ENCODE measurements at places on chromosomes 2 and 18.
A peak's percentile ranks its signal among the peaks of the same experiment; 100 is the strongest.

DNA sequence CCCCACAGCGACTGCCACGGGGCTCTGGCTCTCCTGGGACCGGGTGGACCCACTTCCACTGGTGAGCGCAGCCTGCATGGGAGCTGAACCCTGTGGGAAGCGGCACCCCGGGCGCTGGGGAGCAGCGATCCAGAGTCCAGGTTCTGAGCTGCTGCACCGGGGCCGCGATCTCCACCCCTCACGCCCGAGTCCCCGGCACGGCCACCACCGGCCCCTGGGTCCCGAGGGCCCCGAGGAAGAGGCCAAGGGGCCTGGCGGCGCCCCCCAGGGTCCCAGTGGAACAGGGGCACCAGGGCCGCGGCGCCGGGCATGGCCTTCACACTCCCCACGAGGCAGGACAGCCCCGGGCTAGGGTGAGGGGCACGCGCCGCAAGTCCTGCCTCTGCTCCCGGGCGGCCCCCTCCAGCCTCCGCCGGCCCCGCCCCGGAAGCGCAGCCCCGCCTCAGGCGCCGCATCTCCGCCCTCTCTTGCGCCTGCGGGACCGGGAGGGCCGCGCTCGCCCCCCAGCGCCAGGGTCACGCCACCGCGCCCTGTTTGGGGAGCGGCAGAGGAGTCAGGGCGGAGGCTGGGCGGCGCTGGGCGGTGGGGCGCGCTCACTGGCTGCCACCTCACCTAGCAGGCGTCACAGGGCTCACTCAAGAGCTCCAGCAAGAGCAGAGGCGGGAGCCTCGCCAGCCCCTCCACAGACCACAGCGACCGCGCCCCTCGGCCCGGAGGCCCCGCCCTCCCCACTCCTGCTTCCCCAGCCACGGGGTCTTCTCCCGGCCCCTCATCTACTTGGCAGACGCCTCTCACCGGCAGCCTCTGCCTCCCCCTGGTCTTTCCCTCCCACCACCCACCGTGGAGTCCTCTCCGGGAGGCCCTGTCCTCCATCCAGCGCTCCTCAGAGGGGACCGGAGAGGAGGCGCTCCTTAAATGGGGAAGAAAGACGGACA, 26.8 kb downstream of the THAP4 start:
- peak overlapping the region; percentile 74 for H3K4me3 ChIP-seq
- H3K36me3 ChIP-seq, result peaks cover 8% of the 10 kb centered on the region
- H3K4me1 ChIP-seq, result peaks cover 27% of the 10 kb centered on the region
- peak; percentile 89 for DNase-seq

DNA sequence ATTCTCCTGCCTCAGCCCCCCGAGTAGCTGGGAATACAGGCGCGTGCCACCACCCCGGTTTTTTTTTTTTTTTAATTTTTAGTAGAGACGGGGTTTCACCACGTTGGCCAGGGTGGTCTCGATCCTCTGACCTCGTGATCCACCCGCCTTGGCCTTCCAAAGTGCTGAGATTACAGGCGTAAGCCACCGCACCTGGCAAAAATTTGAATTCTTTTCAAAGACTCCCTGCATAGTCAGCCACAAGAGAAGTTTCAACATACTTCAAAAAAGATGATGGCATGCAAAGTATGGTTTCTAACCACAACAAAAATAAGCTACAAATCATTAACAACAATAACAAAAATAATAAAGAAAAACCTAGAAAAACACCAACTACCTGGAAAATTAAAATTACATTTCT, 22.0 kb downstream of the HYCC2 start:
- H3K4me1 ChIP-seq, result peaks cover 30% of the 10 kb centered on the region
- DNase-seq, result no peak
- peaks cover 7% of the 10 kb centered on the region for H3K36me3 ChIP-seq
- H3K4me3 ChIP-seq, result no peak overlapping the region

DNA sequence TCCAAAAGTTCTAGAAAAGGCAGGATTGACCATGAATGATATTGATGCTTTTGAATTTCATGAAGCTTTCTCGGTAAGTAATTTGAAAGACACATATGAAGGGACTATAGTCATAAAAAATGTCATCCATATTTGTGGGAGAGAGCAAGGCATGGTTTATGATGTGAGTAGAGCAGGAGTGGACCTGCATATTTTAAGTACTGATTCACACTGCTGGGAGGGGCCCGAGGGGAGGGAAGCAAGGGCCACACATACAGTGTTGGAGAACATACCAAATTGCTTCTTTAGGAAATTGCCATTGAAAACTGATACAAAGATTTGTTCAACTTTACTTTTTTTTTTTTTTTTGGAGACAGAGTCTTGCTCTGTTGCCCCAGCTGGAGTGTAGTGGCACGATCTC, 39.4 kb downstream of the HADHB start:
- peaks cover 55% of the 10 kb centered on the region for H3K36me3 ChIP-seq
- H3K27me3 ChIP-seq, result no peaks in the 10 kb centered on the region
- no peak overlapping the region for H3K27ac ChIP-seq
- H3K4me3 ChIP-seq, result no peak overlapping the region

- DNase-seq, result no peak
- H3K36me3 ChIP-seq, result peaks cover 2% of the 10 kb centered on the region
- no peaks in the 10 kb centered on the region for H3K27me3 ChIP-seq
- H3K27ac ChIP-seq, result no peak overlapping the region
- H3K4me3 ChIP-seq, result no peak overlapping the region
Observed at GRCh38 chr18:12317664-12318333, 9.8 kb downstream of the TUBB6 start.

- H3K27me3 ChIP-seq, result no peaks in the 10 kb centered on the region
- H3K4me3 ChIP-seq, result no peak overlapping the region
- H3K36me3 ChIP-seq, result peaks cover 7% of the 10 kb centered on the region
- DNase-seq, result no peak
- H3K4me1 ChIP-seq, result peaks cover 9% of the 10 kb centered on the region
Observed at GRCh38 chr2:53755121-53755520, 12.5 kb upstream of the CHAC2 start.

GRCh38 chr2:189379731-189380261, 61.5 kb upstream of the WDR75 start:
- no peaks in the 10 kb centered on the region for H3K36me3 ChIP-seq
- no peak overlapping the region for H3K27ac ChIP-seq
- no peak for DNase-seq
- no peak overlapping the region for H3K4me3 ChIP-seq
- peaks cover 12% of the 10 kb centered on the region for H3K27me3 ChIP-seq
- H3K4me1 ChIP-seq, result no peaks in the 10 kb centered on the region

Data from central memory CD8-positive, alpha-beta T cell (primary cell).